ENCODE measurements at places on chromosomes 4 and X.

- DNase-seq: no peak
Measured at GRCh38 chr4:146327859-146328650, 113.7 kb downstream of the REELD1 start.

DNA sequence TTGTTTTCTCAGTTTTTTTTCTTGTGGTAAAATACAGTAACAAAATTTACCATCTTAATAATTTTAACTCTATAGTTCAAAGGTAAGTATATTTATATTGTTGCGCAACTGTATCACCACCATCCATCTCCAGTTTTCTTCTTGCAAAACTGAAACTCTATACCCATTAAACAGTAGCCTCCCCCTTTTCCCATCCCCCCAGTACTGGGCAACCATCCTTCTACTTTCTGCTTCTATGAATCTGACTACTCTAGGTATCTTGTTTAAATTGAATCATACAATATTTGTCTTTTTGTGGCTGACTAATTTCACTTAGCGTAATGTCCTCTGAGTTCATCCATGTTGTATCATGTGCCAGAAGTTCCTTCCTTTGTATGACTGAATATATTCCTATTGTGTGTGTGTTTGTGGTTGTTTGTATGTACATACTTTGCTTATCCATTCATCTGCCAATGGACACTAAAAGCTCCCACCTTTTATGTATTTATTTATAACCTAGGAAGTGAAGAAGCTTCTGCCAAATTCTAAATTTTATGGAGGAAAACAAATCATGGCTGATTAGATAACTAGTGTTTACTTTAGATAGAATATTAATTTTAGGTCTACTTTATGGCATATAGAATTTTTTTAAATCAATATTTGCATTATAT, 10.0 kb downstream of the ABHD18 start:
- no peak for DNase-seq

- DNase-seq: no peak
Measured at GRCh38 chrX:150773634-150774033, 80.4 kb downstream of the MTMR1 start.

DNA sequence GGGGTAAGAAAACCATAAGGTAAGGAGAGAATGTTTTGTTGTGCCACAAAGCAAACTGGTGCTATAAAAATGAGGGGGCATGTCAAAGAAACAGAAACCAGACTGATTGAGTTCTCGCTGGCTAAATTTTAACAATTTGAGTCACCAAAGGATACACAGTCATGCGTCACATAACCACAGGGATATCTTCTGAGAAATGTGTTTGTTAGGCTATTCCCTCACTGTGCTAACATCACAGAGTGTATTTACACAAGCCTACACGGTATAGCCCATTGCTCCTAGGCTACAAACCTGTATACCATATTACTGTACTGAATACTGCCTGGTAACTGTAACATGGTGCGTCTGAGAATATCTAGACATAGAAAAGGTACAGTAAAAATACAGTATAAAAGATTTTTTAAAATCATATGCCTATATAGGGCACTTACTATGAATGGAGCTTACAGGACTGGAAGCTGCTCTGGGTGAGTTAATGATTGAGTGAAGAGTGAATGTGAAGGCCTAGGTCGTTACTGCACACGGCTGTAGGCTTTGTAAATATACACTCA, 50.1 kb downstream of the FBXW7 start:
- no peak for DNase-seq

- no peak for DNase-seq
Measured at GRCh38 chr4:145196747-145197146, 16.4 kb upstream of the OTUD4 start.

DNA sequence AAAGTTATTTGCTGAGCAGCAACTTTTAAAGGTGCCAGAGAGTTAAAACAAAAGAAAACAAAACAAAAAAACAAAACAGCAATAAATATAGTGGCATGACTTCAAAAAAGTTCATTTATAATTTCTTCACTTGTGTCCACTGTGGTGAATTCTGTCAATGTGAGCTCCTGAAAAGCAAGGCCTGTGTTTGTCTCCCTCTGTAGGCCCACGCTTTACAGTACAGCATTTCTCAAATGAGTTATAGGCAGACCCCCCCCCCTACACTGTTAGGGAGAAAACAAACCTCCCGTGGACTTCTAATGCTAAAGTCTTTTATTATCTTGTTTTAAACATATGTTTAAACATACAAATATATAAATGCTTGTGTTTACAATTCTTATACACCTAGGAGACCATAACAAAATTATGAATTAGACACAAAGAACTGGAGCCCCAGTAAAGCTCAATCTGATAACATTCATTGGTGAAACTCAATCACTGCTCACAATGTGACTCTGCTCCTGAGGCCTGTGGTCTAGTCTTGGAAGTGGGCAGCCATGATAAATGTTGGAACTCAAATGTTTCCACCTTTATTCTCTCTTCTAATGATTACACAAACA, 47.0 kb upstream of the SCOC start:
- DNase-seq: no peak

- no peak for DNase-seq
Measured at GRCh38 chr4:26235500-26235899, 85.3 kb upstream of the RBPJ start.

DNA sequence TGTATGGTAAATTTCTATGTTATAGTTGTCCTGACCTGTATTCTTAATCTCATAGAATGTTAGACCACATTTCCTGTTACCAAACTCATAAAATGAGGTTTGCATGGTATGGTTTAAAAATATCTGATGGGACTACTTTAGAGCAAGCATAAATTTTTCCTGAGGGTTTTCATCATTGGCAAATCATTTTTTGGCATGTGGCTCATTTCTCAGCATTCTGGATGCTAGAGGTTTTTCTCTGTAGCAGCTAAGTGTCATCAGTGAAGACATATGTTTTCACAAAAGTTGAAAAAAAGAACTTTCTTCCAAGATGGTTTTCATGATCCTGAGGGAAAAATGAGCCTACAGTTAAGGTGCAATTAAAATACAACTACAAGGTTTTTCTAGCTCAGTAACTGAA, 503.5 kb upstream of the FAM47C start:
- DNase-seq: no peak
